Heart right ventricle (tissue), 16 donors: ENCODE measurements at places on chromosomes 5 and 9. TPM values are rescaled to one million over a fixed set of nuclear protein-coding genes. Genes with fewer than 3 reads are reported as not detected.

Gene ZNF658
- 6.0 TPM for total RNA-seq

Gene WDR5
- 16.8 TPM for total RNA-seq

Gene N4BP3
- 2.7 TPM for total RNA-seq

Gene RXFP3
- not detected for total RNA-seq

Gene HSPA5
- total RNA-seq: 329 TPM

Gene COQ4
- total RNA-seq: 29.9 TPM

Gene CAMK4
- total RNA-seq: 0.38 TPM
